ENCODE measurements at places on chromosomes 7 and 10.

GRCh38 chr10:99524736-99525380, 7.9 kb upstream of the NKX2-3 start:
- no peak for DNase-seq

DNA sequence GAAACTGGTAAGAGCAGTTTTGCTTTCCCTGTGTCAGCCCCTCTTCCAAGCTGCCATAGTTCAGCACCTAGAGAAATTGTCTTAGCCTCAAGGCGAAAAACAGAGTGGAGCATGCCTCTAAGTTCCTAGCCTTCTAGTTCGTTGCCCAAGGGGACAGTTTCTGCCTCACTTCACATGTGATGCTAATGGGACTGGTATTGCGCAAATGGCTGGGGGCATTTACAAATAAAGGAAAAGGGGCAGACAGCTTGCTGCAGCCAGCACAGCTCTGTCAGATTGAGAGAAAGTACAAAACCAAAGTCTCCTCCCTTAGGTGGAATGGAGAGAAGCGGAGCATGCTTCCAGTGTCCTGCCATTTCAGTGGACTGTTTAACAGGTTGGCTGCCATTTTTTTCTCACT, 567.7 kb downstream of the ETV1 start:
- DNase-seq = no peak

DNA sequence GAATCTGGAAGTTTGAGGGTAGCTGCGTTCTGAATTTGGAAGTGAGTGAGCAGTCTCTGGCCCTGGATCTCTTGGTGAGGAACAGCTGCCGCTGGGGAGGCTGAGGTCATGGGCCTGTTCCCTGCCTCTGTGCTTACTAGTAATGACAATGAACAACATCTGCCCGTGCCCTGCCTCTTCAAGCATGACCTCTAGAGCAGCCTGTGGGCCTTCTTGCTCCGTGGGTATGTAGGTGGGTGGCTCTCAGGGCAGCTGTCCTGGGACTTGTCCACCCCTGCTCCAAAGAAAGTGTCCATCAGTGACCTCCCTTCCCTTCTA, 186.2 kb downstream of the CXCL12 start:
- DNase-seq = no peak

GRCh38 chr7:40244226-40244625, 109.4 kb downstream of the SUGCT start:
- DNase-seq = no peak

- DNase-seq = no peak
These were observed 6.6 kb upstream of the ZYX start for GRCh38 chr7:143374561-143374960.

- DNase-seq = no peak
These were observed 82.0 kb downstream of the ELFN1 start for GRCh38 chr7:1752111-1752510.

All from stimulated activated effector memory CD8-positive, alpha-beta T cell treated with anti-CD3 and anti-CD28 coated beads, Interleukin-12 subunit alpha, Interleukin-12 subunit beta, amount 100 ng/mL, for 72 hours (primary cell).